ENCODE measurements at places on chromosomes 1 and 21.

GRCh38 chr1:185406691-185407009, 89.6 kb upstream of the IVNS1ABP start:
- no peak for DNase-seq

DNA sequence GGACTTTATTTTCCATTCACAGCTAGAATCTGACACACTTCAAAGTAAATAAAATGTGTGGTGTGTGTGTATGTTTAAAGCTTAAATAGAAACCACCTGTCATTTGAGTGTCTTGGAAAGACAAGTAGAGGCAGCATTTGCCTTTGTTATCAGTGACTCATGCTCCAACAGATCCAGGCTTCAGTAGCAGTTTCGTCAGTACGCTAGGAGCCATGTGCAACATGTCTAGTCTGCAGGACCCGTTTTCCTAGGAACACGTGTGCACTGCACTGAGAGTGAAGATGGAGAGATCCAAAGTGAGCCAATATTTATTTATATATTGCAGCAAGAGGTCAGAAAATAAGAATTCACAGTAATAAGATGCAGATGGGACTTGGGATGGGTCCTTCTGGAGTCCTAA, 41.8 kb downstream of the SGIP1 start:
- peak; percentile 88 for DNase-seq

- DNase-seq = no peak
Observed at GRCh38 chr1:233962878-233963277, 58.4 kb downstream of the SLC35F3 start.

DNA sequence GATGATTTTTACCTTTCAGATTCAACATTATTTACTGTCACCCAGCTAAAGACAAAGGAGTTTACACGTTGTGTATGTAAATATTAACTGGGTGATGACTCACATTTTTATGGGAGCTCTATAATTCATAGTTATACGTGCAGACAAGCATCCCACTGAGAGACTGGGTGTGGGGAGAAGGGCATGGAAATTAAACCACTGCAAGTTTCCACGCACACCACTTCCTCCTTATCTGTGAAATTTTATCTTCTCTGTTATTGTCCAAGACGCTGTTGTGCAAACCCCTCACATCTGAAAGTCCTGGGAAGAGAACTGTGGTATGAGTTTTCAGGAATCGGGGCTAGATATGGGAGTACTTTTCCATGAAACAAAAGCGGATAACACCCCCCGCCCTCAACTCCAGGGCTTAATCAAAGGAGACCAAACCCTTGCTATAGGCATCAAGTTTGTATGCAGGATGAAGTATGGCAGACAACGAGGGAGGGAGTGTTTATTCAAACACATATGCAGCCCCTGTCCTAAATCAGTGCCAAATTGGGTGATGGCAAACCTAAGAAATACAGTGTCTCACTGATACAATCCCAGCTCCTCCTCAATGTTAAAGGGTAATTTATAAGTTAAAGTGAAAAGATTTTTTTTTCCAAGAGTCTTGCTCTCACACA, 23.3 kb upstream of the DPT start:
- DNase-seq = no peak

DNA sequence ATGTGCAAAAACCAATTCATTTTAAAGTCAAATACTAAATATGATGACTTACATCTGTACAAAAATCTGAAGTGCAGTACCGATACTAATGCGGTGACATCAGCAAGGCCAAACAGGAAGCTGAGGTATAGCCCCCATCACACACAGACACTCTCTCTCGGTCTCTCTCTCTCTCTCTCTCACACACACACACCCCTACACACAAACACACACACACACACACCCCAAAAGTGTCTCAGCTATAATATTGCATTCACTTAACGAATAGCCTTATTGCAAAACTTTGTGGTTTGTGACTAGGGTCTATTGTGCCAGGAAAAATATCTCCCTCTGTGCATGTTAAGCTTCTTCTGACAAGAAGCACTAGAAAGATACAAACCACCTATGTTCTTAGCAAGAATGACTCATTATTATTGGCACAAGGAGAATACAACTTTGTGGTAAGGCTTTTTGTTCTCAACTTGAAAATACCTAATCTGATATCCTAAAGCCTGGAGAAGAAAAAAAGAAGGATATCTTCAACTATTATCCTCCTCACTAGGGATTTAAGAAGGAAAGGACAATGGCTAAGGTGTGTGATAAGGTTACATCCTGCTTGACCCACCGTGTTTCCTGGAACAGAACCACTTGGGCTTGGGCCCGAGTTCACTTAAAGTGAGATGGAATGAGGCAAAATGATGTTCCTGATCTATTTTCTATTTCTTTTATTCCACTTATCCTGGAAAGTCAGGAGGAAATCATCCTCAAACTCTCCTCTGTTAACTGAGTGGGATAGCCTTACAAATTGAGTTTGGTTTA, 107.1 kb downstream of the NIBAN1 start:
- DNase-seq = peak; percentile 96

DNA sequence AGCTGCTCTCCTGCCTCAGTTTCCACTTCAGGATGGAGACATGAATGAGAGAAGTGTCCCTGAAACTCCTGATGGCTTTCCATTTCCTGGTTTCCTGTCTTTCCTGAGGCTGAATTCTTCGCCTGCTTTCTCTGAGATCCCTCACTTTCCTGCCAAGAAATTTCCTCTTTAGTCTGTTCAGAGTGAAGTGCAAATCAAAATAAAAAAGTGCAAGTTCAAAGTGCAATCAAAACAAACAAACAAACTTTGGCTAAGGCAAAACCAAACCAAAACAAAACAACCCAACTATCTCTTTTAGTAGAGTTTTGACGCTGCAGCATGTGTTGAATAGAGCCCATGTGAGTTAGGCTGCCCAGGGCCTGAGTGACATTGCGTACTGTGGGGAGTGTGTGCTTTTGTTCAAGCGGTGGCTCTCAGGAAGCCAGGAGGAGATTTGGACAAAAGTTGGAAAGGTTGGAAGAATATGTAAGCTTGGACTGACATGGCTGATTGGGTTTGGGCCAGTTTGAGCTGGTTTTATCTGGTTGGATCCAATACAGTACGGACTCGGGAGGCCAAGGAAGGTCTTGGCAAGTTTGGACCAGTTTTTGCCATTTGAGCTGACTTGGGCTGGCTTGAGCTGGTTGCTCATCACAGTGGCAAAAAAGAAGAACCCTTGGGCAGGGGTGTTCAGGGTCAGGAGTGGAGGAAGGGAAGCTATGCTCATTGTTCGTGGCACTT, 61.1 kb upstream of the TINAGL1 start:
- peak; percentile 14 for DNase-seq

DNA sequence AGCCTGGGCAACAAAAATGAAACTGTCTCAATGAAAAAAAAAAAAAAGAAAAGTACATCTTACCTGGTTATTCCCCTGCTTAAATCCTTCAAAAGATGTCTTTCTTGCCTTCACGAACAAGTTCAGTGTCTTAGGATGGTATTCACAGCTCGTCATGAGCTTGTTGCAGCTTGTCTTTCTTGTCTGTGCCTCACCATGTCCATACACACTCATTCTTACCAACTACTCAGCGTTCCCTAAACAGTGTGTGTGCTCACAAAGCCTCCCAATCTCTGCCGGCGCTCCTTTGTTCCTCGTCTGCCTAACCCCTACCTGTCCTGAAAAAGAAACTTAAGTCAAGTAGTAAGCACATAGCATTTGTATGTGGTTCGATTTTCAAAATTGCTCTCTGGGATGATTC, 31.1 kb downstream of the UBE4B start:
- no peak for DNase-seq

DNA sequence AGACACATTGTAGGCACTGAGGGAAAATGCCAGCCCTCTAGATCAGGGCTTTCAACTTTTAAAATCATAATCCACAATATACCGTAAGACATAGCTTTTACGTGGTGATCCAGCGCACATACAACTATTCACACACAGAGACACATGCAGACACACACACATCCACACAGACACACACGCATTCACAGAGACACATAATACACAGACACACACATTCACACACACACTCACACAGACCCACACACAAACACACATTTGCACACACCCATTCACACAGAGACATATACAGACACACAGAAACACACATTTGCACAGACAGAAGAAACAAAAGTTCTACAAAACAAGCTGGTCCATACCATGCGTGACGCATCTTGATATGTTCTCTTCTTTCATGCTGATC, 244.5 kb downstream of the RHOU start:
- no peak for DNase-seq

GRCh38 chr1:34018285-34018684, 146.7 kb downstream of the CSMD2 start:
- DNase-seq = no peak

DNA sequence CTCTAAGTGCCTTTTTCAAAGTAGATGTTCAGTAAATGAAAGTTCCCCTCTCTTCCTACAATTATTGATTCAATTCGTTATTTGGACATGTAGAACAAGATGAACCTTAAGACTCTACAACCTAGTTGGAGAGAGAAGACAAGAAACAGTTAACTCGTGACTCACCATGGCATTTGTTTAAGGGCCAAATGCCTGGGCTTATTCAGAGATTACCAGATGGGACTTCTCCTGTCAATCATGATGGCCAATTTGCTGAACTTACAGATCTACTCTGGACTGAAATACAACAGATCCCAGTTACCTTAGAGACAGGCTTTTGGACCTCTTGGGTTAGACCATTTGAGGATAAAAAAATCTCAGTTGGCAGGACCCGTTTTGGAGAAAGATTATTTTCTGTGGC, 93.5 kb downstream of the C1orf94 start:
- no peak for DNase-seq

DNA sequence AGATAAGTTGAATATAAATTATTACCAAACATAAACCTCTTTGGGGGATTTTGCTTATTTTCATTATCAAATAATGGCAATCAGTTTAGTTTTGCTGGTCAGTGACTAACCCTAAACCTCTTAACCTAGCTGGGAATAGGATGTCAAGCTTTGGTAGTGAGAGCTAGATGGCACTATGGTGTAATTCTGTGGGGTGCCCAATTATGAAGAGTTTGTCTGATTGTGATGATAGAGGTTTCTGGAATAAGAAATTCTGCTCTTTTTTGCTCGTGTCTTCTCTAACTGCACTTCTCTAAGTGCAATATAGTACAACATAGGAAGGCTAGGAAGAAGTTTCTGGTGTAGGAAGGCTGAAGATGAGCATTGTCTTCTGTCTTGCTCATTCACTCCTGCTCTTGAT, 59.8 kb downstream of the XCL1 start:
- peak; percentile 30 for DNase-seq

DNA sequence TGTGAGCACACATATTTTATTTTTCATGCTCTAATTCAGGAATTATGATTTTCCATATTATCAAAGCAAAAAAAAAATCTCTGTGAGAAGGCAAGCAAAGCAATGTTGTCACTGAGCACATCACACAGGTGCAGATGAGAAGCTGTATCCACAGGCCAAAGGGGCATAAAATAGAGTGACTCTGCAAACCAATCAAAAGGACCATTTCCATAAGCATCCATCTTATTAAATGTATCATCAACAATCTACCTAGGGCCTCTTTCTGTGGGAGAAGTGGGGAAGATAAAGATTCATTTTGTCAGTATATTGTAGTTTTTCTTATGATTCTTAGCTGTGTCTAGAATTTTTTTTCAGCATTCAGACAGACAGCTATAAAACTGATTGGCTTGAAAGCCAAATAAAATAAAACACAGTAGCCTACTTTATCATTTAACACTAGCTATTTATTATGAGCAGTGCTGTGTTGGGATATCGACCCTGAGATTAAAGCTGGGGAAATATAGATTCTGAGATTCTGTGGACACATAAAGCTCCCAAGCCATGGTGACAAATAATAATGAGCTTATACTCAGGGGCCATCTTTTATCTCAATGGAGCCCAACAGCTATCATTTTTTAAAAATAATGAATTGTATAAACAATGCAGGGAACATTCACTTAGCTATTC, 90.3 kb downstream of the LPAR3 start:
- DNase-seq = no peak

- no peak for DNase-seq
Observed at GRCh38 chr21:42285569-42286245, 29.5 kb downstream of the TFF3 start.

DNA sequence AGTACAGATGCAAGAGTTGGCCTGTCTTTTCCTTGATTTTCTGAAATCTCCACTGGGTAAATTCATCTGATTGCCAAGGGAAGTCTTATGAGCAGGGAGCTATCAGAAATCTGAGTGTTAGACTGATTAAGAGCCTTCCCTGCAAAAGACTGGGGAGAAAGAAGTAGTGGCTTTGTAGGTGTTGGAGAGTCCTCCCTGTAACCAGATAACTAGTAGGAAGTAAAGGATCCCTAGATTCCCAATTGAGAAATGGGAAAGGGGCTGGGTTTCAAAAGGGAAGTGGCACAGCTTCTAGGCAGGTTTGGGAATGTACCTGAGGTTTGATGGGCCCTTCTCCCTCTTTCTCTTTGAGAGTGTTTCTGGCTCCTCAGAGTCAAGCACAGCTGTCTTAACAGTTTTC, 2.1 kb downstream of the TLCD4 start:
- no peak for DNase-seq

- DNase-seq = peak; percentile 86
Observed at GRCh38 chr1:66253330-66253921, 280.5 kb upstream of the SGIP1 start.

DNA sequence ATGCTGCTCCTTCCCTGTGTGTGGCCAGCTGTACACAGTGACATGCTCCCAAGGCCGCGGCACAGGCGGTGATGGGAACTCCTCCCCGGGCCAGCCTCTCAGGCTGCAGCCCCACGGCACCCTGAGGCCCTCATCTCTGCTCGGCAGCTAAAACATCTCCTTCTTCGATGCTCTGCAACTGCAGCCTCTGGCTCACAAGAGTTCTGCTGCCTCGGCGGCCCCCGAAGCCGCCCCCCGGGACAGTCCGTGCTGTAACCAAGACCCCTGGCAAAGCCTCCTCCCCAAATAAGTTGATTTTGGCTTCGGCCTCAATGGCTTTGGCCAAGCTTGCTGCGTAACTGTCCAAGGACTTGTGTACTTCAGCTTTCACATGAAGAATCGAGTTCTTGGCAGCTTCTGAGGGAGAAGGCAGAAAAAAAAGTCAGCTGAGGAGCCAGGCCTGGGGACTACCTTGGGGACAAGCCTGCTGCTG, 51.3 kb downstream of the GPR161 start:
- no peak for DNase-seq

DNA sequence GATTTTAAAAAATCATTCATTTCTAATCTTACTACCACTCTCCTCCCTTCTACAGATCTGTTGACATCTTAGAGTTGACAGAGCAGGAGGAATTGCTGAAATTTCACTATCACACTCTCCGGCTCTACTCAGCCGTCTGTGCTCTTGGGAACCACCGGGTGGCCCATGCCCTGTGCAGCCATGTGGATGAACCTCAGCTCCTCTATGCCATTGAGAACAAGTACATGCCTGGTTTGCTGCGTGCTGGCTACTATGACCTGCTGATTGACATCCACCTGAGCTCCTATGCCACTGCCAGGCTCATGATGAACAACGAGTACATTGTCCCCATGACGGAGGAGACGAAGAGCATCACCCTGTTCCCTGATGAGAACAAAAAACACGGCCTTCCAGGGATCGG, 276.7 kb downstream of the ZP4 start:
- no peak for DNase-seq

DNA sequence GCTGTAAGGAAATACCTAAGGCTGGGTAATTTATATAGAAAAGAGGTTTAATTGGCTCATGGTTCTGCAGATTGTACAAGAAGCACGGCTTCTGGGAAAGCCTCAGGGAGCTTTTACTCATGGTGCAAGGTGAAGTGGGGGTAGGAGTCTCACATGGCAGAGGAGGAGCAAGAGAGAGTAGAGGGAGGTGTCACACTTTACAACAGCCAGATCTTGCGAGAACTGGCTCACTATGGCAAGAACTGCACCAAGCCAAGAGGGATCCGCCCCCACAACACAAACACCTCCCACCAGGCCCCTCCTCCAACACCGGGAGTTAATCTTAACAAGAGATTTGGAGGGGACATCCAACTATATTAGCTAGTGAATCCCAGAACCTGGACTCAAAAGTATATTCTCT, 135.4 kb upstream of the SOD1 start:
- DNase-seq = no peak

Data from cardiac fibroblast (primary cell).